Type B pancreatic cell (in vitro differentiated cells): ENCODE measurements at places on chromosomes 1 and 21. TPM values are rescaled to one million over a fixed set of nuclear protein-coding genes. Genes with fewer than 3 reads are reported as not detected.

- H3K36me3 ChIP-seq, result no peaks in the 10 kb centered on the region
- H3K4me1 ChIP-seq, result no peaks in the 10 kb centered on the region
- no peak overlapping the region for H3K4me3 ChIP-seq
- H3K27ac ChIP-seq, result no peak overlapping the region
These were observed 26.3 kb upstream of the CD34 start for GRCh38 chr1:207937204-207937603.

DNA sequence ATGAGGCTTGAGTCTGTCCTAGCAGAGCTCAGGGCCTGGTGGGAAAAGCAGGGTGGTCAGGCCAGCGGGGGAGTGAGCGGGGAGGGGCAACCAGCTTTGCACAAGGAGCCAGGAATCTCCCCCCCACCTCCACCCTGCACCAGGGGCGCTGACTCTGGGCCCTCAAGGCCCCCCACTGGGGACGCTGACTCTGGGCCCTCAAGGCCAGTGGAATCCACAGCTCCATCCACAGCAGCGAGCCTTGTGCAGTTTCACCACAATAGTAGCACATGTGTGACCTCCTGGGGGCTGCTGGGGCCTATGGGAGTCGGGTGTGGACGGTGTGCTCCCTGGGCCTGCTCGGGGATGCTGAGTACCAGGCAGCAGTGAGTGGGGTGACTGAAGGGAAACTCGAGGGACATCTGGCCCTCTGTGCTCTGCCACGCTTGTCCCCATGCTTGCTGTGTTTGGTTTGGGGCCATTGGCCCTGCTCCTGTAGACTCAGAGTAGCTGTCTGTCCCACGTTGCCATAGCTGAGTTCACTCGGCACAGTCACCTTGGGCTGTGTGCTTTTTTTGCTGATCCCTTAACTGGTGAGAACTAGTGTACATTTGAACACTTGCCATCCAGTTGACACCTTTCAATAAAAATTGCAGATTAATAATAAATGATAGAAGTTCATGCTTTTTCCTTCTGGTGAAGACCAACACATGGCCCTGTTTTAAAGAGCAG is 89.2 kb downstream of the ADARB1 start:
- no peaks in the 10 kb centered on the region for H3K27me3 ChIP-seq
- H3K4me1 ChIP-seq, result peaks cover 7% of the 10 kb centered on the region
- no peaks in the 10 kb centered on the region for H3K36me3 ChIP-seq
- H3K27ac ChIP-seq, result no peak overlapping the region
- peak; percentile 62 for DNase-seq
- H3K4me3 ChIP-seq, result no peak overlapping the region

DNA sequence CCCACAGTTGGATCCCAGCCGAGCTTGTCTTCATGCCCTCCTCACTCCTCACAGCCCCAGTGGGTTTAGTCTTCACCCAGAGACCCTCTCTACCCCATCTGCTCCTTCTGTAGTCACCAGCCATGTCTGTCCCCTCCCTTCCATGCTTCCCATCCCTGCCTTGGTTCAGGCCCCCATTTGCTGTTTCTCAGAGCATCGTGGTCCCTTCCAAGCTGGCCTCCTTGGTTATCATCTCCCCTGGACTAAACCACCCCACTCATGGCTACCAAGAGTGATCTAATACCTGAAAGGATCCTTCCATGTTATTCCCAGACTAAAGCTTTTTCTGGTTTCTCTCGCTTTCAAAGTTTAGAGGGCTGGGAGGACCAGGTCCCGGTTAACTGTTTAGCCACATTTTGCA is 8.3 kb downstream of the CNIH3 start:
- peaks cover 62% of the 10 kb centered on the region for H3K27me3 ChIP-seq
- H3K27ac ChIP-seq, result no peak overlapping the region
- H3K4me3 ChIP-seq, result peak overlapping the region; percentile 23
- no peaks in the 10 kb centered on the region for H3K36me3 ChIP-seq
- DNase-seq, result no peak

AGL gene
- 17.8 and 24.4 TPM in 2 replicates for total RNA-seq

NECTIN4 gene
- total RNA-seq, result 57.7 and 193 TPM in 2 replicates

DNA sequence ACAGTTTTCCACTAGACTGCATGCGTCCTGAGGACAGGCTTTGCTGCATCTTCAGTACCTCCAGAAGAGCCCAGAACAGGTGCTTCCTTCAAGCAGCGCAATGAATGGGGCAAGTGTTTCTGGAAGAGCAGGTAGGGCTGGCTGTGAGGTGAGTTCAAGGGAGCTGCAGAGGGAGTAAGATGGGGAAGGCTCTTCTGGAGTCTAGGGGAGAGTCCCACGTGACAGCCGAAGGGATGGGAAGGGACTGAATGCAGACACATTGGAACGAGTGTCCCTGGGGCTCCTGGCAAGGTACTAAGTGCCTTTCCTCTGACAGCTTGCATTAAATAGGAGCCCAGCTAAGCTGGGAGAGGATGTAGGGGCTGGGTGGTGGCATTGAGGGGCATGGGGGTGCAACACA is 84.2 kb downstream of the FAM78B start:
- H3K27me3 ChIP-seq, result no peaks in the 10 kb centered on the region
- no peaks in the 10 kb centered on the region for H3K36me3 ChIP-seq
- no peak for DNase-seq
- H3K27ac ChIP-seq, result no peak overlapping the region
- peaks cover 9% of the 10 kb centered on the region for H3K4me1 ChIP-seq

GRCh38 chr21:41763398-41763931 is 3.4 kb downstream of the RIPK4 start:
- no peaks in the 10 kb centered on the region for H3K36me3 ChIP-seq
- H3K4me3 ChIP-seq, result peak overlapping the region; percentile 91
- peaks cover 59% of the 10 kb centered on the region for H3K27me3 ChIP-seq

- peaks cover 9% of the 10 kb centered on the region for H3K27me3 ChIP-seq
- H3K4me1 ChIP-seq, result no peaks in the 10 kb centered on the region
- no peak for DNase-seq
- H3K36me3 ChIP-seq, result no peaks in the 10 kb centered on the region
- no peak overlapping the region for H3K27ac ChIP-seq
- no peak overlapping the region for H3K4me3 ChIP-seq
These were observed 1341.2 kb downstream of the PLA2G4A start for GRCh38 chr1:188169971-188170370.

DNA sequence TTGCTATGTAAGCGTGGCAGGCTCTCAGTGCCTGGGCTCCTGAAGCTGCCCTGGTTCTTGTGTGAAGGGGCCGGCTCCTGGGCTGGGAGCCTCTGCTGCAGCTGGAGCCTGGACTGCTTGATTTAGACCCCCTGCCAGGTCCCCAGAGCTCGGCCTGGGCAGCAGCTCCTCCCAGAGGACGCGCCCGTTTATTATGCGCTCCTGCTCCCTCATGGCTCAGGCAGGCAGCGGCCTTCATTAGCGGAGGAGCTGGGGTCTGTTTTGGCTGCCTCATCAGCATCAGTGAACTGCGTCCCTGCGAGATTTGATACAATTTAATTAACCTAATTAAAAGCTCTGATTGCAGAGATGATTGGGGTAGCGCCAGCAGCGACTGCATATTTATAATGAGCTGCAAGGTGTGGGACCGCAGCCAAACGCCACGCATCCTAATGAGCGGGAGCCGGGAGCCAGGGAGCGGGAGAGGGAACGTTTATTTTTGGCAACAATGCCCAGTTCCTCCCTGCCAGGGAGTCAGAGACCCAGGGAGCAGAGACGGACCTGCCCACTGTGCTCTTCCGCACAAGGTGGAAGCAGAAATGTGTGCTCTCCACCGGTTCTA is 16.6 kb downstream of the UTP11 start:
- H3K27me3 ChIP-seq, result no peaks in the 10 kb centered on the region
- peaks cover 23% of the 10 kb centered on the region for H3K4me1 ChIP-seq
- no peak overlapping the region for H3K4me3 ChIP-seq
- no peak overlapping the region for H3K27ac ChIP-seq
- H3K36me3 ChIP-seq, result peaks cover 3% of the 10 kb centered on the region

- H3K36me3 ChIP-seq, result no peaks in the 10 kb centered on the region
- DNase-seq, result no peak
- H3K27me3 ChIP-seq, result no peaks in the 10 kb centered on the region
- H3K27ac ChIP-seq, result no peak overlapping the region
These were observed 14.8 kb downstream of the PDC start for GRCh38 chr1:186446152-186446551.

DNA sequence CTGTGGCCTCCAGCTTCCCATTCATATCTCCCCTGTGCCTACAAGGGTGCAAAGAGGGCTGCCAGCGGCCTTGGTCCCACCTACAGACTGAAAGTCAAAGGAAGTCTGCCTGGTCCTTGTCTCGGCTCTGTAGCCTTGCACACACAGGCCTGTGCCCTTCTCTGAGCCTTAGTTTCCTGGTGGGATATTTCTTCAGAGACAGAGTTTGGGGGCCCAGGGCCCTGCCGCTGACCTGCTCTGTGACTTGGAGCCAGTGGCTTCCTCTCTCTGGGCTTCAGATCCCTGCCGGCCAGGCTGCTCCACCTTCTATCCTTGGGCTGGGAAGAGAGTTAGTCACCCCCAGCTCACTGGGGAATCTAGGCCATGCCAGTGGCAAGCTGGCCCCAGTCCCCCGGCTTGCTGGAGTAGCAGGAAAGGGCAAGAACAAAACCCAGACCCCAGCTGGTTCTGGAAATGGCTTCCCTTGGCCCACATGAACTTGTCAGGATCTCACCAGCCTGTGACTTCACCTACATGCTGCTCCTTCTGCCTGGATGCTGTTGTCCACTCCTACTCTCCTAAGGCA is 1.0 kb upstream of the TMEM61 start:
- DNase-seq, result no peak
- no peaks in the 10 kb centered on the region for H3K36me3 ChIP-seq
- peak overlapping the region; percentile 53 for H3K4me3 ChIP-seq
- H3K27ac ChIP-seq, result peak overlapping the region; percentile 30
- H3K4me1 ChIP-seq, result peaks cover 31% of the 10 kb centered on the region

DNA sequence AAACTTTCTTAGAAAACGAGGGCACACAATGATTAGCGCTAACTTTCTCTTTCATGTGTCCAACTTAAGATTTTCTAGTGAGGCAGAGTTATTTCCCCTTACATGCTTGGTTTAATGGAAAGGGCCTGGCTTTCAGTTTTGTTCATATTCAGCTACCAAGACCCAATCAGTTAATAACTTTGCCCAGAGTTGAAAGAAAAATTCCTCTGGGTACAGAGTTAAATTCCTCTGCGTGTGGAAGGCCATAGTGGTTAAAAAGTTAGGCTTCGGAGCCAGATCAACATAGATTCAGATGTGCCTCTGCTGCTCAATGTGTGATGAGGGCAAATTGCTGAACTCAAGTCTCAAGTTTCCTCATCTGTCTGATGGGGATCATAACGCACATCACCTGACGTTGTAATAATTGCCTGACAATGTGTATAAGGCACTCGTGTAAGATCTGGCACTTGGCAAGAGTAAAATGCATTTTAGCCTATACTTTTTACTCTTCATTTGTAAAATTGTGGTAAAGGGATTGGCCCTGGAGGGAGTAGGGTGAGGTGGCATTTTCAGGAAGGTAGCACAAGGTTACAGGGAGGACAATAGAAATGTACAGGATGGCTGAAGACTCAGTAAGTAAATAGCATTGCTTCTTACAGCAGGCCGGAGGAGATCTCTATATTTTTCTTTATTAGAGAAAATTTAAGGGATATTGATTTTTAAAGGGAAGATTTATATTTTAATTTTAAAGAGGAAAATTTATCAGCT is 103.4 kb downstream of the ROR1 start:
- H3K4me3 ChIP-seq, result no peak overlapping the region
- H3K4me1 ChIP-seq, result peaks cover 67% of the 10 kb centered on the region
- no peak overlapping the region for H3K27ac ChIP-seq

DNA sequence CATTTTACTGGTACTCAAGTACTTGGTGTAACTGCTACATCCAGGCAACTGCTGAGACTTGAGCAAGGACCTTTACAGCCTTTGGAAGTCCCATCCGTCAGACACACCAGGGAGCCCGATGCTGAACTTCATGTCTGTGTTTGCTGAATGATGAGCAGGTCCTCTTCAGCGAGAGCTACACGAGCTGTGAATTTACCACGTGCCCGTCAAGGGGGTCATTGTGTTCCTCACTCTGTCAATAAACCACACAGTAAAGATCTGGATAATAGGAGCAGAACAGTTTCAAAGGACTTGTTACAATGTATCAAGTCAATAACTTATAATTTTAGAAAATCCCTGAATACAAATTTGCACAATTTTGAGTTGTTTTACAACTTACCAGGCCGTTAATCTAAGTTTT is 427.2 kb downstream of the KIF26B start:
- H3K36me3 ChIP-seq, result no peaks in the 10 kb centered on the region
- DNase-seq, result no peak
- H3K27ac ChIP-seq, result no peak overlapping the region
- peaks cover 18% of the 10 kb centered on the region for H3K27me3 ChIP-seq

GRCh38 chr1:112030157-112030556 is 40.7 kb upstream of the KCND3 start:
- H3K4me1 ChIP-seq, result peaks cover 3% of the 10 kb centered on the region
- no peak overlapping the region for H3K4me3 ChIP-seq
- H3K27ac ChIP-seq, result no peak overlapping the region
- no peak for DNase-seq

- H3K27ac ChIP-seq, result peak overlapping the region; percentile 84
- H3K4me3 ChIP-seq, result peak overlapping the region; percentile 90
- DNase-seq, result no peak
- H3K27me3 ChIP-seq, result peaks cover 44% of the 10 kb centered on the region
- peaks cover 16% of the 10 kb centered on the region for H3K4me1 ChIP-seq
- H3K36me3 ChIP-seq, result no peaks in the 10 kb centered on the region
These were observed 102.8 kb downstream of the CASZ1 start for GRCh38 chr1:10693497-10694273.

PTCH2 gene
- total RNA-seq, result 1.6 and 3.4 TPM in 2 replicates

DNA sequence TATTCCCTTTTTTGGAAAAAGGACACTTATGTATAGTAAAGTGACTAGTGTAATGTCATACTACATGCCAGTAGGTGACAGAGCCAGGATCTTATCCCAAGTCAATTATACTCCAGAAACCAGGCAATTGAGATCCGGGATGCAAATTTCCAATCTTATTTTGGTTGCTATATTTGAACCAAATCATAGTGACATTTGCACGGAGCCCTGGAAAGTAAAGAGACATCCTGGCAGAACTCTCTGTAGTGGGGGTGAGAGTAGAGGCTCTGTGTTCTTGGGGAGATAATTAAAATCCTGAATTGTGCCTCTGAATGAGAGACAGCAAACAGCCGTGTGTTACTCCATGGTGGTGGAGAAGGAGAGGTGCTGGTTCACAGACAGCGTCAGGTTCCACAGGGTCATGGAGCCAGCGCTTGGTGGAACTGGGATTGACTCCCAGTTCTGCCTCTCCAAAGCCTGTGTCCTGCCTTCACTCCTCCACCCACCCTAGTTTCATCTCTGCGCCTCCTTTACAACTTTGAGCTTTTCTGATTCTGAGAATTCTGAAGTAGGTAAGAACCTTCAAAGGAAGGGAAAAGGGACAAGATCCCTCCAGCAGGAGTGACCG is 432.3 kb downstream of the PTPRU start:
- H3K27me3 ChIP-seq, result peaks cover 9% of the 10 kb centered on the region
- no peak overlapping the region for H3K27ac ChIP-seq
- no peak overlapping the region for H3K4me3 ChIP-seq
- H3K4me1 ChIP-seq, result peaks cover 11% of the 10 kb centered on the region

- no peak within 1 kb of the TSS for H3K4me3 ChIP-seq
- H3K36me3 ChIP-seq, result no peaks in the 10 kb centered on the region
- no peak within 1 kb of the TSS for H3K27ac ChIP-seq
- DNase-seq, result no peak
- H3K4me1 ChIP-seq, result no peaks in the 10 kb centered on the region
- H3K27me3 ChIP-seq, result peaks cover 16% of the 10 kb centered on the region
These were observed at the start of gene CCDC185 for GRCh38 chr1:223393275-223394214. TSS of gene CCDC185 (plus strand) at chr1:223393415. CDS start at chr1:223393476, 61 bp downstream.
